ENCODE measurements at places on chromosomes 7 and 10. TPM values are rescaled to one million over a fixed set of nuclear protein-coding genes. Genes with fewer than 3 reads are reported as not detected.

- H3K4me3 ChIP-seq: no peak overlapping the region
- H3K27me3 ChIP-seq: no peaks in the 10 kb centered on the region
- H3K4me1 ChIP-seq: no peaks in the 10 kb centered on the region
- H3K36me3 ChIP-seq: no peaks in the 10 kb centered on the region
These were observed 44.6 kb upstream of the BET1 start for GRCh38 chr7:94048755-94049154.

DNA sequence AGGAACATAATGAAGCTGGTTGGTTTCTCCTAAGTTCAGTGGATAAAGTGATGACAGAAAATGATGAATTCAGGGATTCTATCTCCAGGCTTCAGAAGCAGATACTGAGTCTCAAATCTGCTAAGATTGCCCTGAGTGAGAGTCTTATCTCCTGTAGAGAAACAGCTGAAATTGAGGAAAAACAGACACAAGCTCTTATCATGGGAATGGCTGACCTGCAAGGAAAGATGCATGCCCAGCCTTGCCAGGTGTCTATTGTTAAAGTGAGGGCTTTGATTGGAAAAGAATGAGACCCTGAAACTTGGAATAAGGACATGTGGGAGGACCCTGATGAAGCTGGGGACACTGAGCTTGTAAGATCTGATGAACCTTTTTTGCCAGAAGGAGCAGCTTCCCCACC, 100.3 kb downstream of the DNAJB9 start:
- no peaks in the 10 kb centered on the region for H3K4me1 ChIP-seq
- H3K27me3 ChIP-seq: no peaks in the 10 kb centered on the region
- no peak for DNase-seq
- no peak overlapping the region for H3K27ac ChIP-seq
- no peaks in the 10 kb centered on the region for H3K36me3 ChIP-seq

DNA sequence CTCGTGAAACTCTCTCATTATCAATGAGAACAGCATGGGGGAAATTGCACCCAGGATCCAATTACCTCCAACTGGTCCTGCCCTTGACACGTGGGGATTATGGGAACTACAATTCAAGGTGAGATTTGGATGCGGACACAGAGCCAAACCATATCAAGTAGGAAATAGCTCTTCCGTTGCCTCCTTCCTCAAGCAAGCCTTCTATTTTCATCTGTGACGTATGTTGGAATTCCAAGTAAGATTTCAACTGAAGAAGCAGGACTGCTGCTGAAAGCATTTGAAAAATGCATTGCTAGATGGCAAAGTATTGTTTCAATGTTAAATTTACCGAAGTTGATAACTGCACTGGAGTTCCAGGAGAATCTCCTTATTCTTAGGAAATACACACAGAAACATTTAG, 178.1 kb upstream of the GALNT17 start:
- no peak for DNase-seq
- no peaks in the 10 kb centered on the region for H3K36me3 ChIP-seq
- no peak overlapping the region for H3K4me3 ChIP-seq
- no peak overlapping the region for H3K27ac ChIP-seq
- H3K27me3 ChIP-seq: no peaks in the 10 kb centered on the region

DNA sequence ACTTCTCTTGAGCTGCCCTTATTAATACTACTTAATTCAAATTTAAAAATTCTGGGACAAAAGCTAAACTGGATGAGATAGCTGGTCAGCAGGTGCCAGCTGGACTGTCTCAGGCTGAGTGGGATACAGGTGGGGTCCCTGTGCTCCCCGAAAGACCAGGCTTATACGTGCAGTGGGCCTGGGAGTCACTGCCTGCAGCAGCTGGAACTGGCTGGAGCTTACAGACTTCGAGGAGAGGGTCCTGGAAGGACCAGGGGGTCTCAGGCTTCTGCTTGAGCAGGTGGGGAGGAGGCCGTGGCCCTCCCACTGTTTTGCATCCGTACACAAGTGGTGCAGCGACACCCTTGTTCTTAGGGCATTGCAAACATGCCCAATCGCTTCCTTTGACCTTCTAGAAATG, 203.7 kb downstream of the GLRX3 start:
- H3K27ac ChIP-seq: no peak overlapping the region
- no peaks in the 10 kb centered on the region for H3K27me3 ChIP-seq
- H3K36me3 ChIP-seq: no peaks in the 10 kb centered on the region
- no peaks in the 10 kb centered on the region for H3K4me1 ChIP-seq
- no peak for DNase-seq
- H3K4me3 ChIP-seq: no peak overlapping the region

DNA sequence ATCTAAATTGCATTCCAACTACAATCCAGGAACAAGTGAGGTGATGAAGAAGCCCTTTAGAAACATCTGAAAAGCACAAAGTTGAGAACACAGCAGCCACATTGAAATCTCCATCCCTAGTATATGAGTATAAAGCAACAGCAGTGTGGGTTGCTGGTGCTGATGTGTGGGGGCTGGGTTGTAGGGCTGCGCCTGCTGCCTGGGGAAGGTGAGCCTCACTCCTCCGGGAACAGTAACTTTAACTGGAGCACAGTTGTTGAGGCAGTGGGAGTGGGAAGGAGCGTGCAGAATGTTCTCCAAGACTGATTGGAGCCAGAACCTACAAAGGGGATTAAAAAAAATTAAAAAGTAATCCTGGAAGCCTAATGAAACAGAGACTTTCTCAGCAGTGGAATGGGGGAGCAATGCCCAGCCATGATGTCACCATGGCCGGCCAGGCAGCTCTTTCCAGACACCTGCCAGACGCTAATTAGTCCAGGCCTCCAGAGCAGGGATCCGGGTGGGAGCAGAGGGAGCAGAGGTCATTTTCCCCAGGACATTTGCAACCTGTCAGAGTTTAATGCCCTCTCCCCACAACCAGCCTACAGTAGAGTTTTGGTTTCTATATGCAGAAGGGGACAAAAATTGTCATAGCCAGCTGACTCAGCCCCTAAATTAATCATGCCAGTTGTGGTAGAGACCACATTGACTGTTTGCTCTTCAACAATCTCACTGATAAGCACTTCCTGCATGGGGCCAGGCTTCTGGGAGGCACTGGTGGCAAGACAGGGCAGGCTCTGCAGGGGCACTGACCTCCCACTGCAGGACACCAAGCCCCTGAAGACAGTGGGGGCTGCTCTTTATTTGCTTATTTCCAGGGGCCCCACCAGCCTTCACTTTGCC, 133.0 kb upstream of the ZNF32 start:
- H3K36me3 ChIP-seq: no peaks in the 10 kb centered on the region
- no peaks in the 10 kb centered on the region for H3K27me3 ChIP-seq
- no peak for DNase-seq
- H3K4me3 ChIP-seq: no peak overlapping the region
- no peak overlapping the region for H3K27ac ChIP-seq

GRCh38 chr7:23018750-23019149, 4.8 kb upstream of the HYCC1 start:
- DNase-seq: no peak
- no peak overlapping the region for H3K27ac ChIP-seq
- H3K4me1 ChIP-seq: no peaks in the 10 kb centered on the region
- no peak overlapping the region for H3K4me3 ChIP-seq
- no peaks in the 10 kb centered on the region for H3K27me3 ChIP-seq

DNA sequence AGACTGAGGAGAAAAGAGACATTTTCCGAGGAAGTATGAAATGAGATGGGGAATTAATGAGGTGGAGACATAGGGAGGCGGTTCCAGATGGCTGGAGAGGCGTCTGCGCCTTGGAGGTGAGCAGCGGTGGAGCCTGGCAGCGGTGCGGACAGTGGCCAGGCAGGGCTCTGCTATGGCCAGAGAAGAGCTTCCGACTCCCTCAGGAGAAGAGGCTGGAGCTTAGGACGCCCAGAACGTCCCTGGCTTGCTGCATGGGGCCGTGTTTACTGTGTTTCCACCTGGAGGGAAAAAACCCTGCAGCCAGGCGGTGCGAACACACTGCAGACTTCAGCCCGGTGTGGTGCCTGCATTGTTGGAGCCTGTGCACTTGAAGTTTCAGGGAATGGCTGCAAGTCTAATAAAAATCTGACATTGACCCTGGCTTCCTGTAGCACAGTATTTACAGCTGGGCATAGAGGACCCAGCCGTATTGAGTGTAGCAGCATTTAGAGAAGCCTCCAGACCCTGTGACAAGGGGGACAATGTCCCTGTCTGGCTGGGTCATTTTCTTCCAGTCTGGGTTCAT, 447.1 kb upstream of the MKI67 start:
- H3K27ac ChIP-seq: no peak overlapping the region
- H3K4me3 ChIP-seq: no peak overlapping the region
- no peaks in the 10 kb centered on the region for H3K4me1 ChIP-seq
- no peaks in the 10 kb centered on the region for H3K27me3 ChIP-seq
- no peak for DNase-seq

Gene CHAT
- total RNA-seq: not detected

Gene ZNF365
- 0.41 TPM for total RNA-seq

Gene CABCOCO1
- total RNA-seq: 3.1 TPM

Gene TEX36
- total RNA-seq: not detected

Gene PDE6C
- not detected for total RNA-seq

Gene CPXM2
- 117 TPM for total RNA-seq

All from sigmoid colon (tissue), 7 donors.